ENCODE measurements at places on chromosomes 11 and 22.
A peak's percentile ranks its signal among the peaks of the same experiment; 100 is the strongest.

GRCh38 chr11:613369-613968 lies 2.3 kb downstream of the IRF7 start:
- peak; percentile 99 for DNase-seq

- DNase-seq, result no peak
These were observed 74.0 kb upstream of the CLDN5 start for GRCh38 chr22:19598054-19598855.

- peak; percentile 30 for DNase-seq
These were observed 4.9 kb upstream of the CNTN5 start for GRCh38 chr11:99015634-99016454.

GRCh38 chr22:39537975-39538374 lies 5.4 kb upstream of the RPS19BP1 start:
- peak; percentile 65 for DNase-seq

- peak; percentile 62 for DNase-seq
These were observed 352 bp downstream of the C22orf23 start for GRCh38 chr22:37953062-37953436.

DNA sequence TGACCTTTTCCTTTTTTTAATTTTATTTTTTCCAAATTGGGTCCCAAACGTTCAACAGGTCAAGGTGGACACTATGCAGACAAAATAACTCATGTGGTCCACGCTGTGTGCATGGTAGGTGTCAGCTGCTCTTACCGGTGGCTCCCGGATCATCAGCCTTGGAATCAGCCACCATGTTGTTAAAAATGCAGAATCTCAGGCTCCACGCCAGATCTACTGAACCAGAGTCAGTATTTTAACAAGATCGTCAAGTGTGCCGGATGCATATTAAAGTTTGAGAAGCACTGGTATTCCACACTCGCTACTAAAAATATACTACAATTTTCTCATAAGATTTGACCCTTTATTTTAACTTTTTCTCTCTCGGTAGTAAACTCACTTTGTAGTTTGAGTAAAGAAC lies 553 bp upstream of the LDLRAD3 start:
- DNase-seq, result no peak

- no peak for DNase-seq
These were observed 30.8 kb upstream of the CELSR1 start for GRCh38 chr22:46568102-46568809.

GRCh38 chr11:125201525-125202141 lies 37.1 kb downstream of the PKNOX2 start:
- DNase-seq, result peak; percentile 52

- DNase-seq, result no peak
These were observed 6.0 kb upstream of the BID start for GRCh38 chr22:17780116-17780740.

GRCh38 chr11:83006877-83007330 lies 64.8 kb downstream of the RAB30 start:
- no peak for DNase-seq

- no peak for DNase-seq
These were observed 156.9 kb downstream of the DBX1 start for GRCh38 chr11:20003351-20003750.

- peak; percentile 78 for DNase-seq
These were observed 13.1 kb downstream of the MGAT3 start for GRCh38 chr22:39469681-39470450.

GRCh38 chr11:60786811-60787567 lies 1.9 kb downstream of the MS4A10 start:
- DNase-seq, result no peak

DNA sequence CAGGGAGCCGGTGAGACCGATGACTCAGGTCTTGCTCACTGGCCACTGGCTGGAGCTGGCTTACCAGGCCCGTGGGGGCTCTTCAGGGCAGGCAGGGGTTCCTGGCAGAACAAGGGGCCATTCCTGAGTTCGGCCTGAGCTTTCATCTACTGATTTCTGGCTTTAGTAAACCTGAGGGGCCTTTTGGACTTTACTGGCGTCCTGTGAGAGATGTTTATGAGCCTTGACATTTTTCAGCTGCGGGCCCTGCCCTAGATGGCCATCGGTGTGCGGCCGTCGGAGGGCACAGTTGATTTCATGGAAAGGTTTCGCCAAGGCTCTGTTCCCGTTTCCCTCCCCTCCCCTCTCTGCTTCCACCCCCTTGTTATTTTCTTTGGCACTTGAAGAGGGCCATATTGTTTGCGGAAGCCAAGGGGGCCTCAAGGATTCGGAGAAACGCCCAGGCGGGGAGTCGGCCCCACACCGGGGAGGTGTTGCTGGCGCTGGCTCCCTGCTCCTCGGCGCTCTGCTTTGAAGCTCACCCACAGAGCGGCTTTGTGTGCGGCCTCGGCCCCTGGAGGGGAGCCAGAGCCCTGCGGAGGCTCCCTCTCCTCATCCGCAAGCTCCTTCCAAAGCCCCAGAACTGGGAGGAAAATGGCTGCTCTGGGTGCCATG lies 17.7 kb downstream of the ELF5 start:
- DNase-seq, result peak; percentile 33

DNA sequence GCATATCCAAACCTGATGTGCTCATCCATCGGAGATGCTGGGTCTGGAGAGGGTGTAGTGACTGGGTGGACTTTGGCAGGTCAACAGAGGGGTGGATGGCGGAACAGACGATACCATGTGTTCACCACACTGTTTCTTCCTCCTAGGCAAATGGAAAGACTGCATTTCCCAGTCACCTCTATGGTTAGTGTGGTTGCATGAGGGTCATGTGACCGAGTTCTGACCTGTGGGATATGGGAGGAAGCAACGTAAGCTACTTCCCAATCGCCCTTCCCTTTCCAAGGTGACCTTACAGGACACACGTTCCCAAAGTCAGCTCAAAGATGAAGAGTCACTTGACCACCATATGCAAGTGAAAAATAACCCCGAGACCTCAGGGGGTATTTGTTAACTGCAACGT lies 27.7 kb downstream of the TSPAN32 start:
- DNase-seq, result no peak

DNA sequence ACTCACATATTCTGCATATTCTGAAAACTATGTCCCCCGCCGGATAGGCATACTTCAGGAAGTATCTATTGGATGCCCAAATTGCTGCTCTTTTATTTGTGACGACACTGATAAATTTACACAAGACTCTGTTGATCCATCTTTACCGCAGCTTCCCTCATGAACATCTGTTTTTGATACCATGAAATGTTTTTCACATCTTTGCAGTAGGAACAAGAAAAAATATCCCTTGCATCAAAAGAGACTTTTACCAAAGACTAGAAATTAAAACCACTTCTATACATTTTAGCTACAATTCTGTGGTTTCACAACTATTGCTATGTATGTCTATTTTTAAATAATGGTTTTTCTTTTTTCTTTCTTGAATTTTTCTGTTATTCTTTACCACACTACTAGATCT lies 15.3 kb downstream of the POU2AF2 start:
- no peak for DNase-seq

GRCh38 chr11:84310268-84310667 lies 1024.1 kb upstream of the CCDC90B start:
- no peak for DNase-seq

- DNase-seq, result no peak
These were observed 7.2 kb downstream of the DDX10 start for GRCh38 chr11:108672113-108672512.

Data from H7 (cell line).